Spinal cord (tissue), 10 donors: ENCODE measurements at places on chromosomes 7 and 10. TPM values are rescaled to one million over a fixed set of nuclear protein-coding genes. Genes with fewer than 3 reads are reported as not detected.

The ADCY1 gene
- 21.8 TPM for total RNA-seq

The PVRIG gene
- total RNA-seq: not detected

The ZNF485 gene
- 5.2 TPM for total RNA-seq

DNA sequence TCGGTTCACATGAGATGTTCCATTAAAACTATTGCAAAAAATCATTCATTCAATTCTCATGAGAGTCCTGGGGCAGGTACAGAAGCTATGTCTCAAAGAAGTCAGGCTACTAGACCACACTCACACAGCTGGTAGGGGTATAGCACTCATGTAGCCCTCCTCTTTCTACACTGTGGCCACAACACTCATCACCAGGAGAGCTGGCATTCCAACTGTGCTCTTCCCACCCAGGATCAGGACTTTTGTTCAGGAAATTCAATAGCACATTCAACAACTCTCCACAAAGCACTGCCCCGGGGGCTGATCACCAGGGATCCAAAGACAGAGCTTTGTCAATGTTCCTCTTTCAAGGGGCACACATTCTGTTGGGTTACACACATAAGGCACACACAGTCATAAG lies 31.0 kb upstream of the C10orf90 start:
- DNase-seq: no peak

GRCh38 chr10:49116509-49117375 lies 1.4 kb upstream of the VSTM4 start:
- DNase-seq: no peak

- peak; percentile 51 for DNase-seq
These were observed 101.9 kb downstream of the TNS3 start for GRCh38 chr7:47479821-47480575.

- peak; percentile 10 for DNase-seq
These were observed 193.8 kb upstream of the ADO start for GRCh38 chr10:62610649-62611229.

GRCh38 chr7:27098578-27099451 lies 3.0 kb upstream of the HOXA1 start:
- DNase-seq: peak; percentile 83

GRCh38 chr10:86226781-86227201 lies 139.8 kb downstream of the GRID1 start:
- no peak for DNase-seq

GRCh38 chr10:62590306-62590705 lies 214.2 kb upstream of the ADO start:
- DNase-seq: no peak

- DNase-seq: no peak
These were observed 79.5 kb upstream of the SVIL start for GRCh38 chr10:29714096-29714874.
